Upper lobe of right lung (tissue), 1 donor: ENCODE measurements at places on chromosomes 7 and 10. TPM values are rescaled to one million over a fixed set of nuclear protein-coding genes. Genes with fewer than 3 reads are reported as not detected.

DNA sequence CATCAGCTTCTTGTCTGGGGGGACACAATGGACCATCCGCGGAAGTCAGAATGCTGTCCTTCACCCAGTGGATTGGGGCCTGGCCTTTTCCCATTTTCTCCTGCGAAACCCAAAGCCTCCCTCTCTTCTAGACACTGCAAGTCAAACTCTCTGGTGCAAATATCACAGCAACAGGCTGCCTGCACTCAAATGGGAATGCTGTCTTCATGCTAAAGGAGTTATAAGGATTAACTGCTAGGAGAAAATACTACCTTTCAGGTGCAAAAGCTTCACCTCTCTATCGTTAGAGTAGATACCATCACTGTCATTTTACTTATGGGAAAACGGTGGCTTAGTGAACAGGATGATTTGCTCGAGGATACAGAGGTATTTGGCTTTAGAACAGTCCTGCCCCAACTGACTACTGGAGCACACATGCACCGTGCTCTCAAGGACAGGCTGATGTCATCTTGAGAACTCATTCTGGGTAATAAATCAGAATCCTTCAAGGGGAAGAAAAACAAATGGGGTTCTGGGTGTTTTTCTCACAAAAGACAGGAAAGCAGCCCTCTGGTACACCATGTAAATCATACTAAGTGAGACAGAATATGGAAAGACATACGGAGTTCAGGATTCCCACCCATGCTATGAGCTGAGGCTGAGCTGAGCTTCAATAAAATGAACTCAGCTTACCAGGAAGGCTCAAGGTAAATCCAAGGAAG lies 100.9 kb downstream of the SAMD9 start:
- no peak for DNase-seq
- no peak overlapping the region for H3K27ac ChIP-seq
- H3K27me3 ChIP-seq = no peaks in the 10 kb centered on the region
- H3K4me1 ChIP-seq = no peaks in the 10 kb centered on the region
- no peak overlapping the region for H3K4me3 ChIP-seq

- H3K27ac ChIP-seq = peak overlapping the region; percentile 83
- H3K36me3 ChIP-seq = no peaks in the 10 kb centered on the region
- peaks cover 44% of the 10 kb centered on the region for H3K4me1 ChIP-seq
- DNase-seq = peak; percentile 93
- no peaks in the 10 kb centered on the region for H3K27me3 ChIP-seq
Observed at GRCh38 chr7:1455241-1455939, 3.9 kb downstream of the MICALL2 start.

DNA sequence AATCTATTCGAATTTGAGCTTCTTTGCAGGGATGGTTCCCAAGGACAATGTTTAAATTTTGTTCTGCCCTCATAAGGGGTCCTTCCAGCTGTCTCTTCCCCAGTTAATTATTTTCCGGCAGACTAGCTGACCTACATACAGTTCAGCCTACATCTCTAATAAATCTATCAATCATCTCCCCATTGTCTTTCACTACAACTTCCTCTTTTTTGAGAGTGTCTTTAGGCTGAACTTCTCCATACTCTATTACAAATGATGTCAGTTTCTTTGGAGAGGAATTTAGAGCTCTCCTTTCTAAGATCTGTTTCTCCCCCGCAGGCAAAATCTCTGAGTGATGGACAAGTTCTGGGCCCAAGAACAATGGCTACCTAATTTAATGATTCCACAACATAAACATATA lies 122.2 kb downstream of the PCLO start:
- H3K27ac ChIP-seq = no peak overlapping the region
- no peaks in the 10 kb centered on the region for H3K27me3 ChIP-seq
- H3K36me3 ChIP-seq = no peaks in the 10 kb centered on the region
- no peak overlapping the region for H3K4me3 ChIP-seq

DNA sequence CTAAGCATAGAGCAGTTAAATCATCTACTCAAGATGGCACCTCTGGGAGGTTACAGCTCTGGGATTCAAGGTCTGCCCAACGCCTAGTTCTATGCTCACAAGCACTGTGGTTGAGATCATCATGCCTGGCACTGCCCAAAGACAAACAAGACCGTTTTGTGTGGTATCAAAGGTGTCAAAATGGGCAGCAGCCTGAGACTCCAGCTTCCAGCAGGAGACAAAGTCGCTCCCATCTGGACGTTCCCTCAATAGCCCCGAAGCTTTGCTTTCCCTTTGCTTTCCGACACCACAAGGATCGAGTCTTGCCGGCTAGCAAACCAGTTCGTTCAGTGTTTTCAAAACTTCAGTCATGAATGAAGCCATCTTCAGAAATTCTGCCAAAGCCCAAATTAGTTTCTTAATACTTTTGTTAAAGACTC lies 5.1 kb downstream of the HABP2 start:
- DNase-seq = no peak
- no peaks in the 10 kb centered on the region for H3K36me3 ChIP-seq
- H3K4me3 ChIP-seq = no peak overlapping the region
- no peaks in the 10 kb centered on the region for H3K27me3 ChIP-seq
- peaks cover 14% of the 10 kb centered on the region for H3K4me1 ChIP-seq

DNA sequence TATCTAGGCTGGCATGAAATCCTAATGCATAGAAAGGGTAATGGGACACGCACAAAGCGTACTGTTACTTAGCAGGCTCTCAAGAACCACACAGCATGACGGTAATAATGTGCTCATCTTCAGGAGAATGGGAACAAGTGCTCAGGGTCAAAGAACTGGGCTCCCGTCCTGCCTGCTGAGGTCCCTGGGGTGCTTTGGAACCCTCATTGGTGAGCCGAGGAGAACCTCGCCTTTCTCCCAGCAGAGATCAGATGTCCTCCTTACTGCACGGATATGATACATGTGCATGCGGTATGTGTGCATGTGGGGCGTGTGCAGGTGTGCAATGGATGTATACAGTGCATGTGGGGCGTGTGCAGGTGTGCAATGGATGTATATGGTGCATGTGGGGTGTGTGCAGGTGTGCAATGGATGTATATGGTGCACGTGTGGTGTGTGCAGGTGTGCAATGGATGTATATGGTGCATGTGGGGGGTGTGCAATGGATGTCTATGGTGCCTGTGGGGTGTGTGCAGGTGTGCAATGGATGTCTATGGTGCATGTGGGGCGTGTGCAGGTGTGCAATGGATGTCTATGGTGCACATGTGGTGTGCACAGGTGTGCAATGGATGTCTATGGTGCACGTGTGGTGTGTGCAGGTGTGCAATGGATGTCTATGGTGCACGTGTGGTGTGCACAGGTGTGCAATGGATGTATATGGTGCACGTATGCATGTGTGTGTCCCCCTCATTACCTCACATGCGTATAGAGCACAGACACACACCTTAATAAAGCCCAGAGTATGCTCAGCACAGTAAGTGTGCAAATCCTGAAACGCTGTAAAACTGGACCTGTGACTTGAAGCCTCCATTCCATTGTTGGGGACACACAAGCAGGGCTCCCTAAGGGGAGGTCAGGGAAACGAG lies 336.3 kb downstream of the PTPRN2 start:
- DNase-seq = no peak
- H3K4me3 ChIP-seq = no peak overlapping the region
- H3K36me3 ChIP-seq = no peaks in the 10 kb centered on the region
- H3K27me3 ChIP-seq = no peaks in the 10 kb centered on the region
- H3K27ac ChIP-seq = no peak overlapping the region

DNA sequence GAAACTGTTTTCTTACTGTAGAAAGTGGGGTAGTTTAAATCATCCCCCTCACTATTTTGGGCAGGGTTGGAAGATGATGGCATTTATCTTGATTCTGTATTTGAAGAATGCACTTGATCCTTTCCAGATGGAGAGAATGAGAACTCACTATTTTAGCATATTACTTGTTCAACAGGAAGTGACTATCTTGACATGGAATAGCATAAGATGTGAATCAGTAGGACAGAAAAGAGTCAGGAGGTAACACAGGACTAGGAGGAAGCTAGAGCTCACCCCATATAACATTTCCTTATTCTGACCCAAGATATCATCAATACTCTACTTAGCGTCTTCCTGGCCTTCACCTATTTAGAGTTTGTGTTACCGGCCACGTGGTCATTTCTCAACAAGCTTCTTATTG lies 400.2 kb downstream of the PHTF2 start:
- no peak overlapping the region for H3K27ac ChIP-seq
- no peaks in the 10 kb centered on the region for H3K27me3 ChIP-seq

GRCh38 chr7:105800442-105800841 lies 76.0 kb downstream of the ATXN7L1 start:
- peak overlapping the region; percentile 30 for H3K27ac ChIP-seq
- H3K4me3 ChIP-seq = no peak overlapping the region
- no peaks in the 10 kb centered on the region for H3K27me3 ChIP-seq
- H3K4me1 ChIP-seq = peaks cover 9% of the 10 kb centered on the region
- DNase-seq = no peak

Gene TET1
- 2.1 TPM for total RNA-seq

Gene ACTR3C
- 20.1 TPM for total RNA-seq
